T follicular helper cell (primary cell): ENCODE measurements at places on chromosomes 11 and 22.
A peak's percentile ranks its signal among the peaks of the same experiment; 100 is the strongest.

- no peak for DNase-seq
Observed at GRCh38 chr11:13297917-13298356, 20.3 kb downstream of the BMAL1 start.

DNA sequence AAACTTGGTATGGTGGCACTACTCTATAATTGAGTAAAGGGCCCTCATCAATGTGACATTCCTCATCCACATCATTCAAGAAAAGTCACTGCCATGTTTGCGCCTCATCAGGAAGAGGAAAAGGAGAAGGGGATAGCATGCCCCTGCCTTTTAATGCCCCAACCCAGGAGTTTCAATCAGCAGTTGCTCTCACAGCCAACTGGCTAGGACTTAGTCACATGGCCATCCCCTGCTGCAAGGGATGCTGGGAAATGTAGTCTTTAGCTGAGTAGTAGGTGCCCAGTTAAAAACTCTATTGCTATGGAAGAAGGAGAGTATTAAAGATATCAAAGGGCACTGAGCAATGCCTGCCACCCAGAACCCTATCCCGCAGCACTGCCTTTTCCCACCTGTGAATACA is 10.9 kb upstream of the CCND1 start:
- no peak for DNase-seq

GRCh38 chr11:73376160-73376802 is at the start of gene RELT:
Gene RELT, plus strand, starts transcription at chr11:73376399. Its CDS starts 12,738 bp downstream, at chr11:73389137.
- peak; percentile 88 for DNase-seq

DNA sequence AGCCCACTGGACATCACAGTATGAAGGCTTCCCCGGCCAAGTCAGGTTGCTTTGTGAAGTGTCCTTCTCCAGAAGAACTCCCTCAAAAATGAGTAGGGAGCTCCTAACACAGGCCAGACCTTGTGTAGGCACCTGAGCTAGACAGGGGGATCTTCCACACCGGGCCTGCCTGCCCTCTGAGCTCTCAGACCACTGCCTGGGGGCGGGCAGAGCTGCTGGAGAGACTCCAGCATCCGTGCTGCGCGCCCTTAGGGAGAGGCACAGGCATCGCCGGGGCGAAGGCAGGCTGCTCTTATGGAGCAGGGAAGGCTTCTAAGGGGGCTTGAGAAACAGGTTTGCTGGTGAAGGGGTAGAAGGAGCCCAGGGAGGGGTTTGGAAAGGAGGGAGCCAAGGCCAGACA is 4.4 kb downstream of the KCNJ5 start:
- no peak for DNase-seq

- DNase-seq, result no peak
Observed at GRCh38 chr22:31897842-31898805, 46.2 kb upstream of the YWHAH start.

DNA sequence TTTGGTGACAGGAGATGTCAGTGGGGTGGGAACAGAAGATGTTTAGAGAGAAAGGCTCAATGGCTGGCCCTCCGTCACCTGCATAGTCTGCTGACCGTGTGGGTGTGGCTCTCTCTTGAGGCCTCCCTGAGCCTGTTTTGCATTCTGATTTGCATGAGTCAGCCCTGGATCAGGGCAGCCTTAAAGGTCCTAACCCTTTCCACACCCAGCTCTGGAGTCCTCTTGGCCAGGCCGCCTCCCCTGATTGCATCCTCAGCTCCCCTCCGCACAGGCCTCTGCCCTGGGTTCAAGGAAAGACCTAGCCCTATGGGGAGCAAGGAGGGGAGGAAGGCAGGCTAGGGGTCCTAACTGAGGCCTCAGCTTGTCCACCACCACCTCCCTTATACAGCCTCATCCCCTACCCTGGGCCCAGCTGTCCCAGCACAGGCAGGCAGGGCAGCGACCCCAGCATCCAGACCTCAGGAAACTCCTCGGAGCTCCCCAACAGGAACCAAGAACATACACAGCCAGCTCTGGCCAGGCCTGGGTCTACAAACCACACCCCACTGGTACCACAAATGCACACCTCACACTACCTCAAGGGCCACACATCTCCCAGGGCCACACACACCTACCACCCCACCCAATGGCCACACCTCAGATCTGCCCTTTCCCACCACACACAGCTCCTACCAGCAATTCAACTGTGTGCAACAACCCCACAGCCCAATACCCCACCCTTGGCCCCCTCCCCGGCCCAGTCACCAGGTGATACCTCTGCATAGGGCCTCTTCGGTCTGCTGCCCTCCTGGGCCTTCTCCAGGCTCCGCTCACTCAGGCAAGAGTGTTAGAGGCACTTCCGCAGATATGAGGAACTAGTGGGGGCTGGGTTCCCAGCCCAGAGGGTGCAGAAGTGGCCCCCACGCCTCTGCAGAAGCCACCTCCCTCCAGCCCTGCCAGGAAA is 13.7 kb downstream of the ARAP1 start:
- DNase-seq, result no peak

- no peak for DNase-seq
Observed at GRCh38 chr11:17571431-17572358, 24.6 kb downstream of the OTOG start.

- DNase-seq, result no peak
Observed at GRCh38 chr22:47121791-47122190, 359.3 kb downstream of the TBC1D22A start.

DNA sequence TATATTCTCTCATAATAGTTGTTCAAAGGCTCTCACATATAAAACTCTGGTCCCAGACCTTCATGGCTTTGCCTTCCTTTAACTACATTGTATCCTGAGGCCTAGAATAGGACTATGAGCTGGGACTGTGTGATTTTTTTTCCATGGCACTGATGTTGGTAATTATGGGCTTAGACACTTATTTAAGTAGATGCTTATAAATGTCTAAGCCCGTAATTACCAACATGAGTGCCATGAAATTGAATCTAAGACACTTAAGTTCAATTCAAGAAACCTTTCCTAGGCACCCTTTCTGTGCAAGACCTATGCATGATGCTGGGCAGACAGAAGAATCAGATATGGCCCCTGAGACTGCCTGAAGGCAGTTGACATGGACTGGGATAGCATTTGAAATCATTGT is 63.0 kb downstream of the P4HA3 start:
- DNase-seq, result no peak

- DNase-seq, result no peak
Observed at GRCh38 chr11:68741463-68741862, 9.9 kb downstream of the TESMIN start.

- no peak for DNase-seq
Observed at GRCh38 chr11:19577976-19578619, 134.5 kb upstream of the NAV2 start.

DNA sequence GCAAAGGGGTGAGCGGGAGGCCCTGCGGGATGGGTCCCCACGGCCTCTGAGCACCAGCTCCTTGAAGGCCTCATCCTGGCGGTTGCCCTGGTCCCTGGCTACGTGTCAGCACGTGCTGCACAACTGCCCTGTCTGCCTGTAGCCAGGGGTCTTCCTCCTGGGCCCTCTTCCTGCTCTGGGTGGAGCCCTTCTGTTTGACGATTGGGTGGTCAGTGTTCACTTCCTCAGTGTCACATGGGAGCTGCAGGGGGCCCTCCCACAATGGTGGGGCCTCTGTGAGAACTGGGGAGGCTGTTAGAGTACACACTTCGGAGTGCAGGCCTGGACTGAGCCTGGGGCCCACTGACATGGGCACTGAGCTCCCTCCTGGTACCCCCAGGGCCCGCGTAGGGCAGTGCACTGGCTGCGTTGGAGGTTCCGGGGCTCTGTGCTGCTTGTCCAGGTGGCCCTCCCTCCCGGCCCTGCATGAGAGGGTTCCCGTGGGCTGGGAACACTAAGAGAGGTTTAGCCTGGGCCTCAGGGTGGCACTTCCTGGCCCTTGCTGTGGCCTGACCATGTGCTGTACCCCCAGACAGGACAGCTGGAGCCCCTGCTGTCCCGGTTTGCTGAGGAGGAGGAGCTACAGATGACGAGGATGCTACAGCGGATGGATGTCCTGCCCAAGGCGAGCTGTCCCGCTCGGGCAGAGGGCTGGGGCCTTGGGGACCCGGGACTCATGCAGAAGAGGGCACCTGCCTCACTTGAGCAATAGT is 13.8 kb downstream of the DGCR6L start:
- no peak for DNase-seq

DNA sequence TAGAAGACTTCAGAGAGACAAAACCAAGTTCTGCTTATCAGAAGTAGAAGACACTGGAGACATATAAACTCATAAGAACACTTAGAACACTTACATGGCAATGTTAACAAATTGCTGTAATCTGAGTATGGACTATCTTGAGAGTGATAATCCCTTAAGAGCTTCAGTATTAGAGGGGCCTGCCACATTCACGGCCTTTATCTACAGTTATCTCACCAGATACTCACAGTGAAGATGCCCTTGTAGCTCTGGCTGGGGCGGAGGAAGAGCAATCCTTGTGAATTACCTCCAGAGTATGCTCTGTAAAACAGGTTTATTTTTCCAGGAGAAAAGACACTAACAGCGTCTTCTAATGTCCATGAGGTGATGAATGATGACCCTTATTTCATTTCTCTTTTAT is 762.8 kb downstream of the FAM181B start:
- no peak for DNase-seq

DNA sequence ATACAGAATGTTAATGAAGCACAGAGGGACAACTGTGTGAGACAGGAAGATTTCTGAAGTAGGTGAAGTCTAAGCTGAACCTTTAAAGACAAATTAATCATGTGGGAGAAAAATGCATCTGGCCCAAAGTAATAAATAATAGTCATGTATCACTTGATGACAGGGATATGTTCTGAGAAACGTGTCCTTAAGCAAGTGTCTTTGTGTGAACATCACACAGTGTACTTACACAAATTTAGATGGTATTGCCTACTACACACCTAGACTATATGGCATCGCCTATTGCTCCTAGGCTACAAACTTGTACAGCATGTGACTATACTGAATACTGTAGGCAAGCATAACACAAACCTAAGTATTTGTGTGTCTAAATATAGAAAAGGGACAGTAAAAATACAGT is 112.6 kb downstream of the APOL5 start:
- no peak for DNase-seq

DNA sequence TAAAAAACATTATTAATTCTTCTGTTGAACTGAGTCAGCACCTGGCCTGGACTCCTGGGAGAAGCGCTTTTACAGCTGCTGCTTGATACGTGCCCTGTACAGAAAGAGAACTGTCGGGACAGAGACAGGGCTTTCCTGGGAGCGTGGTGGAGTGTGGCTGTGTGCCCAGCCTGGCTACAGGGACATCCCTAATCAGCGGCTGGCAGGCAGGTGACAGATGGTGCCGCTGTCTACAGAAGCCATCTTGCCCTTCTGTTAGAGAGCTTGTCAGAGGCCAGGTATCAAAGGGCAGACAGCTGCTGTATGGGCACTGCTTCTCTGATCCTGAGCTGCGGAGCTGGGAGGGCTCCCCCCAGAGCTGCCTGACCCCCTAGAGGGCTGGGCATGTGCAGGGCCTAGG is 361.8 kb downstream of the TENM4 start:
- no peak for DNase-seq

GRCh38 chr11:68471360-68472340 is 11.1 kb downstream of the PPP6R3 start:
- no peak for DNase-seq

- DNase-seq, result no peak
Observed at GRCh38 chr11:123371506-123372297, 58.4 kb upstream of the GRAMD1B start.

GRCh38 chr11:33237039-33237597 is 20.1 kb upstream of the HIPK3 start:
- no peak for DNase-seq

DNA sequence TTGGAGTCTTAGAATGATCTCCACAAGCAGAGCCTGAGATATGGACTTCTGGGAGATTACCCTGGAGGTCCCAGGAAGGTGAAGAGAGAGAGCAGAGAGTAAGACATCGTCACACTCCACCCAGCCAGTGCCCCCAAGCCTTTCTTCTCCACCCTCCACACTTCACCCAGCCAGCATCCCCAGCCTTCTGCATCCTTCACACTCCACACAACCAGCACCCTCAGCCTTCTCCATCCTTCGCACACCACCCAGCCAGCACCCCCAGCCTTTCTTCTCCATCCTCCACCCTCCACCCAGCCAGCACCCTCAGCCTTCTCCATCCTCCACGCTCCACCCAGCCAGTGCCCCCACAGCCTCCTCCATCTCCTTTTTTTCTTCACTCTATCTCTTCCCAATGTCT is 603.9 kb upstream of the B3GAT1 start:
- DNase-seq, result no peak

DNA sequence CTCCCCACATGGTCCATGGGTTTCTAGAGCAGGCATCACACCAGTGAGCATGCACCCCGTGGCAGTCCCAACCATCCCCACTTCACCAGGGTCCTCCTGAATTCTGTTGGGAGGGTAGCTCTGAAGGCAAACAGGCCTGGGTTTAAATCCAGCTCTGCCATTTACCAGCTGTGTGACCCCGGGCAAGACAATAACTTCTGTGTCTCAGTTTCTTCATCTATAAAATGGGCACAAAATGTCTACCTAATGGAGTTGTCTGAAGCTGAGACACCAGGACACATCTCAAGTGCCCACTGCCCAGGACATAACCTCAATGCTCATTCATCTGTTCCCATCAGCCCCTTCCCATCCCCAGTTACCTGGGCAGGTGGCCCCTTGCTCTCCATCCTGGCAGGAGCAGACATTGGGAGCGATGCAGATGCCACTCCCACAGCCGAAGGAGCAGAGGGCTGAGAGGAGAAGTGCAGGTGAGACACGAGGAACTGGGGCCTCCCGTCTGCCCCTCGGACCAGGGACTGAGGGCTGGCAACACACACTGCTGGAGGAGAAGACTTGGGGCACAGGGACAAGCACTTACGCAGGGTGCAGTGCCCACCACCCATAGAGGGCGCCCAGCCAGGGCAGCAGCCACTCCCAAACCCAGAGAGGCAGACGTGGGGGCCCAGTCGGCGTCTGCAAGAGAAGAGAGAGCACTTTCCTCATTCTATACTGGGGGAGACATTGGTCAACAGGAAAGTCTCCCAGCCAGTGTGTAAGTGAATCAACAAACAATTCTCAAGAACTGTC is 4.0 kb downstream of the VWCE start:
- no peak for DNase-seq

- DNase-seq, result no peak
Observed at GRCh38 chr11:34029176-34029575, 22.4 kb upstream of the CAPRIN1 start.

DNA sequence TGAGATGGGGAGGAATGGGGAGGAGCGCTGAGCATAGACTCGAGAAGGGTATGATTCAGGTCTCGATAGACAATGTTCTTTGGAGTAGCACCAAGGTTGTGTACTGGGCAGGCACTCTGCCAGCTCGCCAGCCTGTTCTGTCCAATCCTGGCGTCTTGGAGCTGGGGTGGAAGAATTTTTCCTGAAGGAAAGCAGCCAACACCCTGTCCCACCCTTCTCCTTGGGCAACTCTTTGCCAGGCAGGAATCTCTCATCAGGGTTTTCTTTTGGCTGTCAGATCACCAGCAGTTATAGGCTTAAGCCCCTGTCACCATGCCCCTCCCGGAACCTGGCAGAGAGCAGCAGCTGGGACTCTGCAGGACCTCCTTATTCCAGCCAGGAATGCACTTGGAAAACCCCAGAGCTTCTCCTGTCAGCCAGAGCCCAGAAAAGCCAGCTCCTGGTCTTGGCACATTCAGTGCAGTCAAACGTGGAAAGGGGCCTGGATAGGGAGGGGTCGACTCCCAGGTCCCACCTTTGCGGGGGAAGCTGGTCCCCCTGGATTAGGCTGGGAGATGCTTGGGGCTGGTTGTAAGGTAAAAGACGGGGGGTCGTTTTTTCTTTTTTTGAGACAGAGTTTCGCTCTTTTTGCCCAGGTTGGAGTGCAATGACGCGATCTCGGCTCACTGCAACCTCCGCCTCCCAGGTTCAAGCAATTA is 14.4 kb upstream of the SPTBN2 start:
- DNase-seq, result no peak

GRCh38 chr11:75105462-75105925 is 8.8 kb upstream of the OR2AT4 start:
- DNase-seq, result no peak
